ENCODE measurements at places on chromosomes 6 and 20.

GRCh38 chr6:44067173-44068139, 59.8 kb downstream of the MRPL14 start:
- no peak for DNase-seq

- no peak for DNase-seq
Observed at GRCh38 chr6:161748535-161749416, 474.9 kb upstream of the AGPAT4 start.

DNA sequence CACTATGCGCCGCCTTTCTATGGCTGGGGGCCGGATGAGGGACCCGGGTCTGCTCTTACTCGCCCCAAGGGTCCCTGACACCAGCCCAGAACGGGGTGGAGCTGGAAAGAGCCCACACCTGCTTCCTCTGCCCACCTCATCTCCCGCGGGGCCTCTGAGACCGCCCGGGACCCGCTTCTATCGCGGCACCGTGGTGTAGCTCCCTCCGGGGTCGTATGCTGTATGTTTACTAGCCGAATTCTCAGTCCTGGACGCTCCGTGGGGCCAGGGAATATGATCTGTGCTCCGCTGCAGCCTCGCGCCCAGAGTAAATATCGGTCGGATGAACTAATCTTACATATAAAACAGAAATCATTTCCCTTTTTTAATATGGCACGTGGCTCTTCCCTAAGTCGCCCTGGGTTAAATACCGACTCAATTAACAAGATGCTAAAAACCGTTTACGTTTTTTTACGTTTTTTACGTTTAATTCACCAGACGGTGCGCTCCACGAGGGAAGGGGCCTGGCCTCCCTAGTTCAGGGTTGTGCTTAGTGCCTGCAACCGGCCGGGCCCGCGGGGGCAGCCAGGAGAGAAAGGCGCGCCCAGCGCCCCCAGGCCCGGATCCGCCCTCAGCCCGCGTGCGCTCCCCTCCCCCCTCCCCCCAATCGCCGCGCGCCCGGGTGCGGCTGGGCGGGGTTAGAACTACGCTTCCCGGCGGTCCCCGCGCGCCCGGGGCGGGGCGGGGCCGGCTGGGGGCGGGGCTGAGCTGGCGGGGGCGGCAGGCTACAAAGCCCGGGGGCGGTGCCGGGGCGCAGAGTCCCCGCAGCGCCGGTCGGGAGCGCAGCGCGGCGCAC, at the start of gene RBM38:
TSS of gene RBM38 (plus strand) at position 793 of the 835 bp plus-strand sequence. CDS start 186 bp downstream, outside the sequence.
- peak; percentile 69 for DNase-seq

DNA sequence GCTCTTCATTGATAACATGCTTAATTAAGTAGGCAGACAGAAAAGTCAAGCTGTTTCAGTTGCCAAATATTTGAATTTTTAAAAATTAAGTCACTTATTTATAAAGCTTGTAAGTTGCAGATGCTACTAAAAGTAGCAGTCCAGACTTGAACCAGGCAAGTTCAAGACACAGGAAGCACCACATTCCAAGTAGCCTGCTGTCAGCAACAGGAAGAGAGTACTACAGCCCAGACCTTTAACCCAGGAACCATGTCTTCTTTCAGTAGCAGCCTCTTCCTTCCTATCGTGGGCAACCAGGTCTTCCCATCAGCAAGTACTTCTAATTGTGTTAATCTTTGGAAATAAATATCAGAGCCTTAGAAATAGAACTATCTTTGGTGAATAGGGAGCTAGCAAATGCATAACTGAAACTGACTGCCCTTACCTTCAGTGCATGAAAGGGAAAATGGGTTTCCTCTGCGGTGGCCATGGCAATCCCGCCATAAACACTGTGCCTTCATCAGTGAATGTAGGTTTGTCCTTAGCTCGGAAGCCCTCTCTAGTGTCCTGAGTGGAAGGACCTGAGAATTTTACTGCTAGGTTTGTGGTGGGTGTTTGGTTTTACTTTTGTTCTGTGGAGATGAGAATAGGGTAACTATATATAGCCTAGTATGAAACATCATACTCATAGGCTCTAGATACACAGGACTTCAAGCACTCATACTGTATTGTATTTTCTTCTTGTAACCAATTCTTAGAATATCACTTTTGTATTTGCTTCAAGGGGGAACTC, 95.6 kb downstream of the SYCP2 start:
- DNase-seq, result no peak

DNA sequence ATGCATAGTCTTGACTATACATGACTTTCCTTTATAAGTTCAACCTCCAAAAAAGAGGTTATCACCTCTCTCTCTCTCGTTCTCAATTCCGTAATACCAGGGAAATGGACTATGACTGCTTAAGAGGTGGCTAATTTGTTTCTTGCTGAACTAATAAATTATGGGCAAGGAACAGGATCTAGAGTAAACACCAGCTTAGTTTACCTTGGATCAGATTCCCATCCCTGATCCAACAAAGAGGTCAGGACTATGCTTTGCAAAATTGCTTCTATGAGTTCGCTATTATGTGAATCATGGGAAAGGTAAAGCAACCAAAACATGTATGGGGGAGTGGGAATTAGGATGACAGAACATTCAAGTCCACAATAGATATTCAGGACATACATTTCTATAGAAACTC, 630.7 kb downstream of the HACE1 start:
- no peak for DNase-seq

GRCh38 chr6:4482461-4482860, 293.7 kb upstream of the CDYL start:
- no peak for DNase-seq

DNA sequence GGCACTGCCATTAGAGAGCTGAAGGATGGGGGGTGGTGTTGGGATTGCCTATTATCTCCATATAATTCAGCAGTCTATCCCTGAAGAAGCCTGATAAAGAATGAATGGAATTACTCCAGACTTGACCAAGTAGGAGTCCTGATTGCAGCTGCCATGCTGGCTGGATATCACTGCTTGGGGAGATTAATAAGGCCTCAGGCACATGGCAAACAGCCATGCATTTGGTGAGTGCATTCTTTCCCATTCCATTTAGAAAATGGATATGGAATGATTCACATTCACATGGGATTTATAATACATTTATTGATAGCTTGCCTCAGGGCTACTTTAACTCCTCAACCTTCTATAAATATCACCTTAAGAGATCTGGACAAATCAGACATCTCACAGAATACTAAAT, 49.6 kb upstream of the HLA-A start:
- DNase-seq, result no peak

DNA sequence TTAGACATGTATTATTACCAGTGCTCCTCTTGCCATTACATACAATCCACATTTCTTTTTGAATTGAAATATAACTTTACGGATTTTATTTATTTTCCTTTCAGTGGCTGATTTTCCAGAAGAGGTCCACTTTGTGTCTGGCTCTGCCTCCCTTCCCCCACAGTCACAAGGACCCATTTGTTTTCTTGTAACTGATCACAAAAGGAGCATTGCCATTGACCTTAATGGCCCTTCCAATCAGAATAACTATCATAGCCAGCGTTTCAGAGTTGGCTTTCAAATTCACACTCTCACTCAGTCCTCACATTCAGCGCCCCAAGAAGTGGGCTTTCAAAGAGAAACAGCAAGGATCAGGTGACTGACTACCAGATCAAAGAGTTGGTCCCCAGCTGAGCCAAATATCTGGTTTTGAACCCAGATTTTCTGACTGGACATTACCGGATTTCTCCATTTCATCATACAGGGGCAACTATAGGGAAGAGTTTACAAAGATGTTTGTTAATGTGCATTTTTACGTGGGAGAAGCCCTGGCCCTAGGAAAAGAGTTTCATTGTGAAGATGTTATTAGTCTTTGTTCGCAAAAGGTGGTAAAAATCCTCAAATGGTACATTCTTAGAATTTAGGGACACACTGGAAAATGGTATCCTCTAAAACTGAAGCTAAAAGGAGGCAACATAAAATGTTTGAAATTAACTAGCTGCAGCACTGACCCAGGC, 2.0 kb upstream of the SLC22A23 start:
- no peak for DNase-seq
